ENCODE measurements at places on chromosomes 13 and 19.

GRCh38 chr13:22102271-22102670, 431.4 kb downstream of the FGF9 start:
- no peak for DNase-seq

DNA sequence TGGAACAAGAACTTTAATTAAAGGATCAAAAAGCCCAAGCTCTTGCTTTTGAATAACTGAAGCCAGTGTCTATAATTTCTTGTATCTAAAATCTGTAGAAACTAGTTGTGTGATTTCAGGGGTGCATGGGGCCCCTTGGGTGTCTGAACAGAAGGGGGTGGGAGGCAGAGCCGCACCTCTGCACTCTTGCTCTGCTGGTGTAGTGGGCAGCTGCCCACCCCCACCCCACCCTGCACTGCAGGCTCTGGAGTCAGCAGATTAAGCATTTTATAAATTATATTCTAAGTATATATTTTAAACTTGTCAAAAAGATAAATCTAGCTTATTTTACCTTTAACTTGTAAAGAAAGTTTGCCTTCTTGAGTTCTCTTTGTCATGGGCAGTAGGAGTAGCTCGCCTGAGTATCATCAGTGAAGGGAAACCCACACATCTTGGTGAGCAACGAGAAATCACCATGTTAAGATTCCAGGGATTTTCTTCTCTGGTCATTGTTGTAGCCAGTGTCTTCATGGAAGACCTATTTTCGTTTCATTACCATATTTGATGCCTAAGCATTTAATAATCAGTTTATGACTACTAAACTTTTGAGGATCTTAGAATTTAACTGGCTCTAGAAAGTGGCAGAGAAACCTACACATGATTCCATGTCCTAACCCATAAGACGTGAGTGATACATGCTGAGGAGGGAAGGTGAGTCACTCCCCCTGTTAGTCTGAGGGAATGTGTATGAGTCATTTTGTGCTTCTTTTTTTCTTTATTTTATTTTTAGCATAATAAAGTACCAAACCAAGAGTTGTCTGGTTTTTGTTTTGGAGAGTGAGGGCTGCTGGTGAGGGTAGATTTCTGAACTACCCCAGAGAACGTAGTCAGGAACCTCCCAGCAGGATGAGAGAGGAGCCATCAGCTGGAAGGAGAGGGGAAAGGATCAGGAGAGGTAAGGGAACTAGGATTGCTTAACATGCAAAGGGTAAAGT, 7.7 kb downstream of the UBE2L5 start:
- peak; percentile 93 for DNase-seq

DNA sequence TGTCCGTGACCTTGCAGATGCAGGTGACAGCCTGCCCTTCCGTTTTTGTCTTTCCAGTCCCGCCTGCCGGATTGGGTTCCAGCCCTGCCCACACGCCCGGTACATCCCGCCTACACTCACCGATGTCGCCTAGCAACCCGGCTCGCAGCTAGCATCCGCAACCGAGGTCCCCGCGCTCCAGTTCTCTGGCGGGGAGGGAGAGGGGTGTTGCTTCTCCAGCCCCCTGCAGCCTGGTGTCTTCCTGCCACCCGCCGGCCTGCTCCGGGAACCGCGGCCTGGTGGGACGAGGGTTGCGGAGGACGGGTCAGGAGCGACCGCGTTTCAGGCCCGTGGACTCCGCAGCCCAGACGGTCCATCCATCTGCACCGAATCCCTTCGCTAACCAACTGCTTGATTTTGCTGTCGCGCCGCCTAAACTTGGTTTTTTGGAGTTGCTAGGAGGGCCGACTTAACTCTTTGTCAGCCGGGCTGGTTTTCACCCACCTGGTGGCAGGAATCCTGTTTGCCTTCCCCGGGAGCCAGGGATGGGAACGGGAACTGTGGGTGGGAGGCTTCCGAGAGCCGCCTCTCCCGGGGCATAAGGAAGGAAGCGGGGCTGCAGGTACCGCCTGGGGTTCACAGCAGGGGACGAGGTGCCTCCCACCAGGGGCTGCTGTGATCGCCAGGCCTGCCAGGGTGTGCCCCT, 15.4 kb upstream of the MATK start:
- DNase-seq = peak; percentile 53

DNA sequence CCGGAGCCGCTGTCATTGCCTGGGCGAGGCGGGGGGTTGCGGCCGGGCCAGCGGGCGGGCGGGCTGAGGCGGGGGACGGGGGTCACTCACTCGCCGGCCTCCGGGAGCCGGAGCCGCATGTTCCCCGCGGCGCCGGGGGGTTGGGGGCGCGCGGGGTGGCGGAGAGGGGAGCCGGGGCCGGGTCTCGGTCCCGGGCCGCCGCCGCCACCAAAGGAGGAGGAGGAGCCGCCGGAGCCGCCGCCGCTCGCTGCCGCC, 149 bp downstream of the MED26 start:
- peak; percentile 69 for DNase-seq

GRCh38 chr13:81406639-81407292, 1065.8 kb upstream of the SPRY2 start:
- DNase-seq = no peak

DNA sequence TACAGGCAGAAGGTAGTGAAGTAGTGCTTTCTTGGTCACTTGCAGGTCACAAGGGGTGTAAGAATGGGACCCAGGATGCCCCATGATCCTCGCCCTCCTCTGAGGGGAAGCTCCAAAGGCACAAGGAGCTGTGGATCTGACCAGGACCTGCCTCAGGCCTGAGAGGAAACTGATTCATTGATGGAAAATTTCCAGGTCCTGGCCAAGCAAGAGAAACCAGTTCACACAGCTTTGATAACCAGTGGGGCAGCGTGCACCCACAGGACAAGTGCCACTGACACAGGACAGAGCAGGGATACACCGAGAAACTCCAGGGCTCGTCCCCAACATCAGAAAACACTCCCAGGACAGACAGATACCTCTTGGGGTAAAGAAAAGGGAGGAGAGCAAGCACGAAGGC, 177.1 kb downstream of the RBM26 start:
- no peak for DNase-seq

GRCh38 chr13:103525530-103525929, 459.3 kb upstream of the SLC10A2 start:
- no peak for DNase-seq

DNA sequence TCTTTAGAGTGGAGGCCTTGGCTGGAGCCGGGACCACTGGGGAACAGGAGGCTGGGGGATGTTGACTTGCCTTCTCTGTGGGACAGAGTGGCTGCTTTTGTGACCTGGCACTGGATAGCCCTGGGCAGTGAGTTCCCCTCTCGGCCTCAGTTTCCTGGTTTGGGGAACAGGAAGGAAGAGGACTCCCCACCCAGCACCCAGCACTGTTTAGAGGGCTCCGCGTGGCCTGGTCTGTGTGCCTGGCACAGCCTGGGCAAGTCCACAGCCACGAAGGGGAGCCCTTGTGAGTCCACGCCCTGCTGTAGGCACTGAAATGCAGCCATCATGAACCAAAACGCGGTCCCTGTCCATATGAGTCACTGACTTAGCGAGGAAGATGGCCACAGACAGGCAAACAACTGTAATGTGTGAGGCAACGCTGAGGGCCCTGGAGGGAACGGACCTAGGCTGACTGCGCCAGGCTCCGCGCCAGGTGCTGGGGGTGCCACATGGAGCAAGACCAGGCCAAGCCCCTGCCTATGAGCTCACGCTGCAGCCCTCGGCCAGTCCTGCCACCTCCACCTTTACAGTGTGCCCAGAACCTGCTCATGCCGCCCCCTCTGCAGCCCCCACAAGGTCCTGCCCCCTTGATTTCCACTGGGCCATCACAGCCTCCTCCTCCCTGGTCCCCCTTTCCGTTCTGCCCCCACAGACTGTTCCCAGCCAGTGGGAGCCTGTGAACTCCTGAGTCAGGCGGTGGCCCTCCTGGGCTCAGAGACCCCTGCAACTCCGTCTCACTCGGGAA, 35.5 kb downstream of the PAK4 start:
- DNase-seq = peak; percentile 99

GRCh38 chr13:44331912-44332851, 41.4 kb upstream of the SERP2 start:
- DNase-seq = peak; percentile 89

- peak; percentile 65 for DNase-seq
Measured at GRCh38 chr19:6527893-6528543, 2.8 kb upstream of the TNFSF9 start.

GRCh38 chr13:50224534-50224933, 209.3 kb downstream of the KCNRG start:
- DNase-seq = peak; percentile 59

DNA sequence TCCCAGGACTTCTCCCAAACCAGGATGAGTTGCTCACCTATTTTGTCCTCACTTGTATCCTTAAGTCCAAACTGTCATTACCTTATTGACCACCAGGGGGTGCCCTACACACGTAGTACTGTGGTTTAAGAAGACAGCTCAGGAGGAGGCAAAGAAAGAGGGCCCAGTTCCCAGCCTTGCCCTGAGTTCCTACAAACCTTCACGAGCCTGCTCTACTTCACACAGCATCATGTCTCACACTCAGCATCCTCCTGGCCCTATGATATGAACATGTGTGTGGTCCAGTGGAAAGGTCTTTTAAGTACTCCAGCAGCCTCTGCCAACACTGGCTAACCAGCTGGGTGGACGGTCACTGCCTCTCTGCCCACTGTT, 8.1 kb upstream of the ZNF784 start:
- DNase-seq = peak; percentile 93

GRCh38 chr13:27922883-27923612, 3.2 kb downstream of the PDX1 start:
- DNase-seq = no peak

DNA sequence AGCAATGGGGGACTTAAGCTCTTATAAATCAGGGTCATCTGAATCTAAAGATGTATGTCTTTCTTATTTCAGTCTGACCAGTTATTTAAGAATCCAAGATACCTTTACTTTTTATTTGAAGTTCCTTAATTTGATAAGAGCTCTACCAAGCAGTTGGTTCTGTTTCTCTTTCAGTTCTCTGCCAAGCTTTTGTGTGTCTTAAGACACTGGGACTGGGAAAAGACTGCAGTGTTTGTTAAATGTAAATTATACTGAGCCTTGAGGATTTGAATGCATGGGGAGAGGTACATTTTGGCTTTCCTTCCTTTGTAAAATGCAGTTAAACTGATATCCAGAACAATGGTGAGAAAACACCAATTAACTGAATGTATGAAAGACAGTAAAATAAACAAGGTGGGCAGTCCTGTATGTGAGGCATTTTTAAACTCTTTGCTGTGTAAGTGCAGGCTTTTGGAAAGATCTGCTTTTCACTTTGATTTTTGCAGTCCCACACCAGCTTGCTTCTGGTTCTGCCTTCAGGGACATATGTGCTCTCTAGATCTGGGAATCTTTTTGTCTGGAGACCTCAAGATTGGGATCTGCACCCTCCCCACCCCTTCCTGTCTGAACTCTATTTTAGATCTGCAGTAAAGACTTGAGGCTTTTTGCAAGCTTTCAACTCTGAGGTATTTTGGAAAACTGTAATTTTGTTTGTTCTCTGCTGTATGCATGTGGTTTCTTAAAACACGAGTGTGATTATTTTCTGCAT, 77.6 kb downstream of the LRCH1 start:
- no peak for DNase-seq

DNA sequence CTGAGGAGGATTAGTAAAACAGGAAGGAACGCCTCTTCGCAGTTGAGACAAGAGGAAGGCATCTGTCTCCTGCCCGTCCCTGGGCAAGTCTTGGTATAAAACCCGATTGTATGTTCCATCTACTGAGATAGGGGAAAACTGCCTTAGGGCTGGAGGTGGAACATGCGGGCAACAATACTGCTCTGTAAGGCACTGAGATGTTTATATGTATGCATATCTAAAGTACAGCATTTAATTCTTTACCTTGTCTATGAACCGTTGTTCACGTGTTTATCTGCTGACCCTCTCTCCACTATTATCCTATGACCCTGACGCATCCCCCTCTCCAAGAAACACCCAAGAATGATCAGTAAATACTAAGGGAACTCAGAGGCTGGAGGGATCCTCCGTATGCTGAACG, 722 bp upstream of the TIMM50 start:
- DNase-seq = no peak

DNA sequence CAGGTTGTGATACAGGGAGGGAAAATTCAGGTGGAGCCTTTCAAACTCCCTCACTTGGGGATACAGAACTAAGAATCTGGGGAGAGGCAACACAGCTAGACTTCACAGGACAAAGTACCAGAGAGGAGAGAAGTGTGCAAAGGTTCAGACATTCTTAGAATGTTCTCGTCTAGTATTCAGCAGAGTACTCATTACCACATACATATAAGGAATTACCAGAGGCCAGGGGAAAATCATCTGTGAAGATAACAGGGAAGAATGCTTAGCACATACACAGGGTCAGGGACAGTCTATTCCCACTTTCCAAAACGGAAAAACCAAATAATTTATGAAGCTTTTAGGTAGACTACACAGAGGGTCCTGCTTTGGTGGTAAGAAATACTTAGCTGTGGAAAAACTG, 58.1 kb downstream of the TRPC4 start:
- no peak for DNase-seq

GRCh38 chr13:109785141-109785891, 1.1 kb downstream of the IRS2 start:
- DNase-seq = peak; percentile 87

DNA sequence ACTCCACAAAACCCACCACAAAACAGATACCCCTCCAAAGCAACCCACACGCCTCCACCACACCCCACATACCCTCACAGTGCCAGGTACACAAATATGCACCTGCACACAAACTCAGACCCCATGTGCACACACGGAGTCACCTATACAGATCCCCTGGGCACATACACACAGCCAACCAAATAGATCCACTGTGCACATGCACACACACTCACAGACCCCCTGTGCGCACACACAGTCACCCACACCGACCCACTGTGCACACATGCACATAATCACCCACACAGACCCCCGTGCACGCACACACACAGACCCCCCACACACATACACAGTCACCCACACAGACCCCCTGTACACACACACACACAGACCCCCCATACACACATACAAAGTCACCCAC, 107.8 kb downstream of the HSPH1 start:
- no peak for DNase-seq

- peak; percentile 55 for DNase-seq
Measured at GRCh38 chr19:33191501-33191900, 2.6 kb upstream of the LRP3 start.

DNA sequence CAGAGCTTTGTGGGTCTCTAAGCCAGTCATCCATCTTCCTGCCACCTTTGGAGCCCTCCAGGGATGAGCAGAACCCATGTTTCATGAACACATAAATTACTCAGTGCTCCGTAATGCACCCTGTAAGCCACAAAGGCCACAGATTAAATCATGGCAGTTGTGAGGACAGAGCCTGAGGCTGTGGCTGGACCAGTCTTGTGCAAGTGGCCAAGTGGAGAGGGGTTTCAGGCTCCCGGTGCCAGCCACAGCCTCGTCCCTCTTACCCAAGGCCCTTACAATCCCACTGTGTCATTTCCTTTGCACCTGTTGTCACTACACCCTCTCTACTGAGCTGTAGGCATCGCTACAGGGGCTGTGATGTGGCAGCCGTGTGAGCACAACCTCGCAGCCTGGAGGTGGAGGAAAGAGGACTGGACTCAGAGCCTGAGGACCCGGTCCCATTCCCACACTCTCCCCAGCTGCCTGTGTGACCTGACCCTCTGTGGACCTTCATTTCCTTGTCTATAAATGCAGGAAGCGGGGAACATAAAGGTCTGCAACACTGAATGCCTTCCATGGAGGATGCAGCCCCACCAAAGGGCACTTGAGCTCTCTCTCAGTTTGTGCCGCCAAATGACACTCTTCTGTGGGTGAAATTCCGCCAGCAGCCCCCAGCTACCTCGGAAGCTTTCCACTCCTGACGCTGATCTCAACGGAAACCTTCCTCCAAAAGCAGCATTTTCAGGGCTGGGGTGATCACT, 792.0 kb downstream of the UQCRFS1 start:
- DNase-seq = no peak
